ENCODE measurements at places on chromosomes 6 and 20.

GRCh38 chr6:136144251-136145023, 105.7 kb downstream of the MTFR2 start:
- no peak for DNase-seq

- no peak for DNase-seq
Measured at GRCh38 chr6:6815732-6816131, 227.2 kb downstream of the LY86 start.

- DNase-seq = no peak
Measured at GRCh38 chr6:12222405-12223366, 67.5 kb upstream of the EDN1 start.

DNA sequence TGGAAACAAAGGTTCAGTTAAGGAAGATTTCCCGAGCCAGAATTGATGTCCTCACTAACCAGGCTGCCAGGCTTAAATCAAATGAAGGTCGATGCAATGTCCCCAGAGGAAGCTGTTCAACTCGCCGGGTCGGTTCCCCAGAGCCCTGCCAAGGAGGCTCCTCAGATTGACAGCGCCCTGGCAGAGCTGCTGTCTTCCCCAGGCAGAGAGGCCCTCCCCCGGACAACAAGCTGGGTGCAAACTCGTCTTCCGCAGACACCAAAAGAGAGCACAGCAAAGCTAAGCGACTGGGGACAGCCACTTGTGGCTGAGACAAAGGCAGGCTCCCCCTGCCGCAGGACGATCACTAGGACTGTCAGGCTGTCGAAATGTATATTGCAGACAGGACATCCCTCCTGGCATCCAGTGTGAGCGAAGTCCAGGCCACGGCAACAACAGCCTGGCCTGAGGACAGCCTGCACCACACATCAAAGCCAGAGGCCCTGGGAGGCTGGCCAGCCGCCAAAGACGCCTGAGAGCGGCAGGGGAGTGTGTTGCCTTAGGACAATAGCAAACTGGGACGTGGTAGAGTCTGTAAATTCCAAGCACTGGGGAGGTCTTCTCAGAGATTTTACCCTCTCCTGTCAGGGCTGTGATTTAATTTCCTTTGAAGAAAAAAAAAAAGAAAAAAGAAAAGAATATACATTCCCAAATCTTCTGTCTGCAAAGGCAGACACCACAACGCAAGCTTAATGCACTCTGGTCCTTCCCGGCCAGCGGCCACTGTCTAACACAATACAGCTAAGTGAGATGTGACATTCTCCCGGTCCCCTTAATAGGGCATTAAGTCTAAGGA, 99.1 kb downstream of the HIVEP2 start:
- no peak for DNase-seq

DNA sequence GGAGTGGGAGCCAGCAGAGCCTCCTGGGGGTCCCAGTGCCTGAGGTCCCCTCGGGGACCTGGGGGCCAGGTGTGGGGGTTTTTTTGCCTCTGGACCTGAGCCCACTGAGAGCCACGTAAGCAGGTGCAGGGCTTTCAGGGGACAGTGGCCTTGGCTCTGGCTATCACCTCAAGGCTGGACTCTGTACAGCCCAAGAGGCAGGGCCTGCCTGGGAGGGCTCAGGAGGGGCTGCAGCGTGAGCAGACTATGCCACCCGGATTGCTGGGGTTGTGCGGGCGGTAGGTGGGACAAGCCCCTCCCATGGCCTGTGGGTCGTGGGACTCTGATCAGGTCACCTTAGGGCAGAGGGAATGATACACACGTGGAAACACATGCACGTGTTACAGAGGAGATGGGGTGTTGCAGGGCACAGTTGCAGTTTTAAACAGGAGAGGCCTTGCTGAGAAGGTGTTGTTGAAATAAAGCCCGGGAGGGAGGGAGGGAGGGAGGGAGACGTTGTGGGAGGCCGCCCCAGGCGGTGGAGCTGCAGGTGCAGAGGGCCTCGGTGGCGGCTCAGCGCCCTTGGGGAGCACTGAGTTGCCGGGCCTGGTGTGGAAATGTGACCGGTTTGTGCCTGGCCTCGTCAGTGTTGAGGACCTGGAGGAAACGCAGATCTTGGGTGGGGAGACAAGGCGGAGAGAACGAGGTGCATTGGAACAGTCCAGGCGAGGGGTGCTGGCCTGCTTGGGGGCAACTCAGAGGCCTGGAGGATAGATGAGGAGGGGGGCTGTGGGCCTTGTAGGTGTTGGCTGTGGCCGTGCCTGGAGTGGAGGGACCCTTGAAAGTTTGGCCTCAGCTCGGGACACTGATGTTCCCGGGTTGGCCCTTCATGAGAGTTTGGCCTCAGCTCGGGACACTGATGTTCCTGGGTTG, 2.3 kb downstream of the TCEA2 start:
- DNase-seq = no peak

- DNase-seq = no peak
Measured at GRCh38 chr6:44059359-44060346, 67.6 kb downstream of the MRPL14 start.

DNA sequence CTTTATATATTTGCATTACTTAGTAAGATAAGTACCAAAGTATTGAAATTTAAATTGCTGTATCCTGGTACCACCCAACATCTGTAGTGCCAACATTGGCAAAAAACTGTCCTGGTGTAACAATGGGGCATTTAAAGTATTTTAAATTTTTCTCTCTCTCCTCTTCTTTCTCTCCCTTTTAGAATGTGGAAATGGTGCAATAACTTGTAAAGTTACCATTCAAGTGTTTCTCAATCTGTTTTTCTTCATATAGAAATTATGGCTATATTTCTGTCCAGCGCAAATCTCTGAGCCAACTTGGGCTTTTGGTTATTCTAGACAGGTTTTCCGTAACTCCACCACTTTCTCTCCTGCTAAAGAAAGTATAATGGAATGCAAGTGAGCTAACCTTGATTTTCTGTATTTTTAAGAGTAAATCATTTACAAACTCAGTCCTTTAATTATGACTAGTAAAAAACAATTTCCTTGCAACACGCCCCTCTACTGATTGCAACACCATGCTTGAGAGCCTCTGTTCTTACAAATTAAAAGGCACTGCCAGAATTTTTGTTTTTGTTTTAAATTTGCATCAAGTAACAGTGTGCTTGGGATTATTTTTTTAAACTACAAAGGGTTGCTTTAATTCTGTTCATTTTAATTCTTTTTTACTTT, 324.2 kb upstream of the CITED2 start:
- no peak for DNase-seq

- DNase-seq = no peak
Measured at GRCh38 chr20:43238266-43238665, 48.6 kb upstream of the PTPRT start.

DNA sequence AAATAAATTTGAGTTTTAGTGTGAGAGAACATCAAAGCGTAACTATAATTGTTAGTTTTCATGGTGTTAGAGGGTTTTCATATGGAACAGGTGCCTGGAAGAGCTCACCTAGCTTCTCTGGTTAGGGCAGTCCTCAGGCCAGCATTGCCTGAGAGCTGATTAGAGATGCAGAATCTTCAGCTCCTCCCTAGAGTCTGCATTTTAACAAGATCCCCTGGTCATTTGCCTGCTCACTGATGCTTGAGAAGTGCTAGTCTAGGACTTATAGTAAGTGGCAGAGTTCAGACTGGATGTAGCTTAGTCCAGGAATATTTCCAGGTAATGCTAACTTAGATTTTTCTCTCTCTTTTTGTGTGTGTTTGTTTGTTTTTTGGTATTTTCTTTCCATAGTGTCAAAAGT, 21.7 kb upstream of the SMIM26 start:
- no peak for DNase-seq

Data from stimulated activated CD4-positive, alpha-beta T cell treated with anti-CD3 and anti-CD28 coated beads, Interleukin-2, amount 100 ng/mL, for 4 hours (primary cell).